ENCODE measurements at places on chromosomes 2 and 18.

DNA sequence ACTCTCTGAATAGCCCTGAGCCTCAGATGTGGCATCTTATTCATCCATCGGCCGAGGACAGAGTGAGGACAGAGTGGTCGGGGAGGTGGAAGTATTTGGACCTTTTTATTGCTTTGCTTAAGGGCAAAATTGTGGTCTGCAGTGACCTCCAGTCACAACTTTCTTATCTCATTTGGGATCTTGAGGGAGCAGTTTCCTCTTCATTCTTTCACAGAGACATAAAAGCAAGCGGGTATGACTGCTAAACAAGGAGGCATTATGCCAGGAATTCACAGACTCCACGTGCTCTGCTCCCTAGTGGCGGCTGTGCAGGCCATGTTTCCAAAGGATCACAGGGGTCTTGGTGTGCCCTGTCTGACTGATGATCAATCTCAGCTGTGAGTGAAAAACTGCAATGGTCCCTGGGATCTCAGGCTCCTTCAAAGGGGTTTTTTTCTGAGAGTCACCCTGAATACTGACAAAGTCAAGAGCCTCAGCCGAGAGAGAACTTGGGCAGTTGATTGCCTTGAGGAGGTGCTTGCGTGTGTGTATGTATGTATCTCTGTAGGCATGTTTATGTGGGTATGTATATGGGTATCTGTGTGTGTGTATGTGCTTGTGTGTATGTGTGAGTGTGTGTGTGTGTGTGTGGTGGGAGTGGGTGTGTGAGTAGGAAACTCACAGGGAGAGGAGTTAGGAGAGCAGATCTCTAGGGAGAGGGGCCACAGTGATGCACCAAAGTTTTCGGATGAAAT lies 47.7 kb downstream of the RAPGEF4 start:
- DNase-seq = no peak

DNA sequence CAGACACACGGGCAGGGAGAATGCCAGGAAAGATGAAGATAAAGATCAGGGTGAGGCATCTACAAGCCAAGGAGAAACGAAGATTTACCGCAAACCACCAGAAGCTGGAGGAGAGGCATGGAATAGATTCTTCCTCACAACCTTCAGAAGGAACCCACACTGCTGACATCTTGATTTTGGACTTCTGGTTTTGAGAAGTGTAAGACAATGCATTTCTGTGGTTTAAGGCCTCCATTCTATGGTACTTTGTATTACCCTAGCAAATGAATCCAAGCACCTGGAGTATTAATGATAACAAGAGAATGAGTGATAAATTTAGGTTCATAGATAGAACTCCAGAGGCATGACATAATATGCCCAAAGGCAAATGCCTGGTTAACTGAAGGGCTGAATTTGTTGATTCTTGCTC lies 11.8 kb upstream of the FN1 start:
- no peak for DNase-seq

DNA sequence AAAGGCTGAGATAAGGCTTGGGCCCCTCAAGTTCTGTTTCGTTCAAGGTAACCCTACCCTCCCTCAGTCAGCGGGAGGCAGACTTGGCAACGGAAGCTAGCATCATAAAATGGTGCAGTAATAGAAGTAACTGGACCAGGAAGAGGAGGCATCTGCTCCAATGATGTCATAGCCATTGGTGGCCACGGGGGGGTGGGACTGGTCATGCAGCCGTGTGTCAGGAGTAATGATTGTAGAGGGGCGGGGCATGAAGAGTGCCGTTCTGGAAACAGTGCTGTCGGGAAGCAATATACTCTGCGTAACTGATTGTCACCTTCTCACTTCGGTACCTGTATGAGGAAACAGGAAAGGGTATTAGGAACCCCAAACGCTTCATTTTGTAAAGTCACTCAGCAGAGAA lies 6.9 kb upstream of the POLR2D start:
- DNase-seq = peak; percentile 93

- no peak for DNase-seq
Measured at GRCh38 chr2:98810588-98810928, 79.6 kb upstream of the MGAT4A start.

DNA sequence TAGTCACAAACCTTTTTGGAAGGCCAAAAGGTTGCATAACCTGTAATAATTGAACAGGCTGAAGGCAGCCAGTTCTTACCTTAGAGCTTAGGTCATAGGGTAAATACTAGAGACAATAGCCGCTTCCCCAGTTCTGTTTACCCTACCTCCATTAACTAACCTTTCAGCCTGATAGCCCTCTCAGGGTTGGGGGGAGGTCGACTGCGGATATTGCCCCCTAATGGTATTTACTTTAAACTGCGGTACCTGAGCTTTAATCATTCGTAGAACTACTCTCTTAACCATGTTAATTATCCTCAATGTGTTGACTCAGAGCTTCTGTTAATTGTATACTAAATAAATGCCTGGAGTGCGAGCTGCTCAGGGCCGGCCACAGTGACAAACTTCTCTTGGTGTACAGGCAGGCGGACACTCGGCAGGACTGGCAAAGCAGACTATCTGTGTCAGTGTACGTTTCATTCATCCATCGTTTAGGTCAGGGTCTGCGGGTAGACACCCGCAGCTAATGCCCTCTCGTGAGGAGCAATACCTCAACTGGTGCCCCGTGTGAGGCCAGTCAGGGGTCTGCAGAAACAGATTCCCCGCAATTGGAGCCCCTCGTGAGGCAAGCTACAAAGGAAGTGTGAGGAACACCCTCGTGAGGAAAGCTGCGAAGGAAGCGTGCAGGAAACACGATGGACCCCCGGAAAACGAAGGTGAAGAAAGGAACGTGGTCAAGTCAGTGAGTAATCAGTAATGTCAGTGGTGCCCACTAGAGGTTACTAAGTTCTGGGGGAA lies 115.3 kb upstream of the SCN7A start:
- DNase-seq = no peak

GRCh38 chr2:130337735-130338325 lies 4.9 kb upstream of the IMP4 start:
- DNase-seq = peak; percentile 12

DNA sequence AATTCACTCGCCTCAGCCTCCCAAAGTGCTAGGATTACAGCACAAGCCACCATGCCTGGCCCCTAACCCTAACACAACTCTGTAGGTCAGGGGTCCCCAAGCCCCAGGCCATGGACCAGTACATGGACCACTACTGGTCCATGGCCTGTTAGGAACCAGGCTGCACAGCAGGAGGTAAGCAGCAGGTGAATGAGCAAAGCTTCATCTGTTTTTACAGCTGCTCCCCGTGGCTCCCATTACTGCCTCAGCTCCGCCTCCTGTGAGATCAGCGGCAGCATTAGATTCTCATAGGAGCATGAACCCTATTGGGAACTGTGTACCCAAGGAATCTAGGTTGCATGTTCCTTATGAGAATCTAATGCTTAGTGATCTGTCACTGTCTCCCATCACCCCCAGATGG lies 201.7 kb downstream of the NRP2 start:
- no peak for DNase-seq

DNA sequence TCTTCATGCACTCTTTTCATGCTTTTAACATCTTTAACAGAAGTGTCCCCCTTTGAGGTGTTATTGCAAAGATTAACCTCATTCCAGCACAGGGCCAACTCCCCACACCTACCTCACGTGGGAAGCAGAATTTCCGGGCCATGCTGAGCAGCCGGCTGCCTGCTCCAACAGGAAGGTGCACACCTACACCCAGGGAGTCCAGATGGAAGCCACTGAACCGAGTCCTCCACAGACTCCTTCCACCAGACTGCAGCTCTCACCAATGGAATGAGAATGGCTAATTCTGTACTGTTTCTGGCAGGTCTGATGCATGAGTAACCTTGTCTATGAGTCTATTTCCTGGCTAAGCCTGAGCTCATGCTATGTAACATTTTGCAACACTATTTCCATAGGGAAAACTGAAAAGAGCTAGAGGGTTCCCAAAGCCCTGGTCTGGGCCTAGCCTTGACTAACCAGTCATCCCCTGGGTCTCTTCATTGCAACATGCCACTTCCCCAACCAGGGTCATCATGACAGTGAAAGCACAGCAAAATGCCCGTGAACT lies 11.0 kb downstream of the ERFE start:
- no peak for DNase-seq

DNA sequence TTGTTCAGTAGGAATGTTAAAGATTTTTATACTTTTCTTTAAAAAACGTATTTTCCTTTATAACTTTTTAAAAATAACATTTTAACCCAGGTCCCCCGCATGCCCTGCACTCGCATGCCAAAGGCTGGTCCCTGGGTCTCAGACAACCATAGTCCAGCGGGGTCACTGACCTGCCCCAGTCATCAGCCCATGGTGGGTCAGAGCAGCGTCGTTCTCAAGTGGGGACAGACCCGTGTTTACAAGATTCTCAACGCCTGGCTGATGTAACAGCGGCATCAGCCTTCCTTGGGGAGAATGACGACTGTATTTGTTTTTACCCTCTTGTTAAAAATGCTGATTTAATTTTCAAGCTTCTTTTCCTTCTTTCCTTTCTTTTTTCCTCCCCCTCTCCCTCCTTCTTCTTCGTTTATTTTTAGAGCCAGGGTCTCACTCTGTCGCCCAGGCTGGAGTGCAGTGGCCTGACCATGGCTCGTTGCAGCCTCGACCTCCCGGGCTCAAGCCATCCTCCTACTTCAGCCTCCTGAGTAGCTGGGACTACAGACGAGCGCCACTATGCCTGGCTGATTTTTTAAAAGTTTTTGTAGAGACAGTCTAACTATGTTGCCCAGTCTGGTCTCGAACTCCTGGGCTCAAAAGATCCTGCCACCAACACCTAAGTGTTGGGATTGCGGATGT lies 1.0 kb upstream of the EFHD1 start:
- DNase-seq = no peak

- no peak for DNase-seq
Measured at GRCh38 chr2:169709331-169709730, 15.1 kb downstream of the PHOSPHO2 start.

DNA sequence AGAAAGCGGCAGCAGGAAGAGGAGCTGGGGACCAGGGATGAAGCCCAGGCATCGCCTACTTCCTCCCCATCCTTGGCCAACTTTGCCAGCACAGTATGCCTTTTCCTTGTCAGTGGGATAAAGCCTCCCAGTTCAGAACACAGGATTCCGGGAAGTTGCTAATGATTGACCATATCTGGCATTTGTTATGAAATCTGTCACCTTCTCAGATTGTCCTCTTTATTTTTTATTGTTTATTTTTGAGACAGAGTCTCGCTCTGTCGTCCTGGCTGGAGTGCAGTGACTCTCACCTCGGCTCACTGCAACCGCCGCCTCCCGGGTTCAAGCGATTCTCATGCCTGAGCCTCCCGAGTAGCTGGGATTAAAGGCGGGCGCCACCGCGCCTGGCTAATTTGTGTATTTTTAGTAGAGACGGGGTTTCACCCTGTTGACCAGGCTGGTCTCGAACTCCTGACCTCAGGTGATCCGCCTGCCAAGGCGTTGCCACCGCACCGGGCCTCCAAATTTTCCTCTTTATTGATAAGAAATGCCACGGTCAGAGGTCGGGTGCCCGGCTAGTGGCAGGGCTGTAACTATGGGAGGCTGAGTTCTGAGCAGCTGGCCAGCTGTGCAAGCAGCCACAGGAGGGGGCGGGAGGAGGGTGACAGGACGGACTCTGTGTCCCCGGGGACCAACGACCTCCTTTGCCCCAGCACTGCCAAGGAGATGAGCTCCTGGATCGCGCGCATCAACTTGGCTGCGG lies 24.4 kb downstream of the PSD4 start:
- DNase-seq = no peak

DNA sequence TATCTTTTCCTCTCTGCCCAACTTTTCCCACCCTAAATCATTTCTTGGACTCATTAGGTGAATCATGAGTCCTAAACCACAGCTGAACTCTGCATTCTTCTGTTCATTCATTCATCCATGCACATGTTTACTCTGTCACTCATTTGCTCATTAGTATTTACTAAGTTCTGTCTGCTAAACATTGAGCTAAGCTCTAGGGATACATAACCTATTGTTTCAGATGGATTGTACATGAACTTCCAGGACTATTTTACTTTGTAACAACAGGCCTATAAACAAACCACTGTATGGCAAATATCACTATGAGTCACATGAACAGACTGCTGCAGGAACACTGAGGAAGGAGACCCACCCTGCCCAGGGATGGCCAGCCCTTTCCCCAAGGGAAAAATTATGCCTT lies 14.6 kb upstream of the DYNC2LI1 start:
- no peak for DNase-seq

DNA sequence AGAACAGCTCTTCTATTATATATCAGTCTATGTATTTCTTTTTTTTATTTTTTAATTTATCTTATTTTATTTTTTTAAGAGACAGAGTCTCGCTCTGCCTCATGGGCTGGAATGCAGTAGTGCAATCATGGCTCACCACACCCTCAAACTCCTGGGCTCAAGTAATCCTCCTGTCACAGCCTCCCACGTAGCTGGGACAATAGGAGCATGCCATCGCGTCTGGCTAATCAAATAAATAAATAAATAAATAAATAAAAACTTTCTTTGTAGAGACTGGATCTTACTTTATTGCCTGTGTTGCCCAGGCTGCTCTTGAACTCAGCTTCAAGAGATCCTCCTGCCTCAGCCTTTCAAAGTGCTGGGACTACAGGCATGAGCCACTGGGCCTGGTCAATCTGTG lies 117.0 kb downstream of the RBMS1 start:
- DNase-seq = no peak

DNA sequence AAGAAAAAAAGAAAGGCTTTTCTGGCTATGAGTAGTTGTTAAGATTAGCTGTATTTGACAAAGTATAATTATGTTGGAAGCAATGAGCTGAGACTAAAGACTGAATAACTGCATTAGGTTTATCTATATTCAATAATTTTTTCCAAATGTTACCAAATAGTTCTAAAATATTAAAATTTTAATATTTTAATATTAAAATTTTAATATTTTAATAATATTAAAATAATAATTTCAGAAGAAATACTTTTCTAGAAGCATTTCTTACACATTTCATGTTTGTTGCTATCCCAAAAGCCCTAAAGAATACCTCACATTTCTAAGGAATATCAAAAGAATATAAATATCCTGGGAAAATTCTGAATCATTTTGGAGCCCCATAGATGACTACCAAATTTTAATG lies 74.7 kb downstream of the LRP2 start:
- no peak for DNase-seq

DNA sequence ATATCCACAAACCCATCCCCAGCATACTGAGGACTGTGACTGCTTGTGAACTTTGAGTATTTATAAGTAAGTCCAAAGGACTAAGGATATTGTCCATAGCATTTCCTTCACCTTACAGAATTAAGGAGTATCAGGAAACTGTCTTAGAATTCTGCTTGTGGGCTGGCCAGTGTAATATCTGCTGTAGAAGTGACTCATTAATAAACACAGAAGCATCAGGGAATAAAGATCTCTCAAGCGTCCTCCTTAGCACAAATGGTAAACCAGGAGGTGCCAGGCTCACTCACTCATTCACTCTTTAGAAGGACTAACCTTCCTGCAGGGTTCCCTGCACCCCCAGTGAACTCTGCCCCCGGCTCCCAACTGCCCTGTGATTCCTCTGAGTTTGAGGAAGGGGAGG lies 31.0 kb downstream of the CCDC68 start:
- no peak for DNase-seq

DNA sequence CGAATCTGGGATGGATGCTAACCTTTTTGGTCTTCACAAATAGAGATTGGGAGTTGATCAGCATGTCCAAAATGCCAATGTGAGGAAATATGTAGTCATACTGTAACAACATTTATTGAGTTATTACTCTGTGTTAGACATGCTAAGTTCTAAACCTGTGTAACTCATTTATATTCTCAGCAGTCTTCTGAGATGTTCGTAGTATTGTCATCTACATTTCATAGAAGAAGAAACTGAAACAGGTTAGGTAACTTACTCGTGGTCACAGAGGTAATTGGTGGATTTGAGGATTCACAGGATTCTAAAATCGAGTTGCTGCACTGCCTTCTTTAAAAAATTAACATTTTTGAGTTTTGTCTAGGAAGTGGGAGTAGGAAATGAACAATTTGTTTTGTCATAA lies 162.1 kb downstream of the UBE2E3 start:
- DNase-seq = no peak

- no peak for DNase-seq
Measured at GRCh38 chr18:2617401-2617998, 38.0 kb upstream of the SMCHD1 start.

Data from colonic mucosa (tissue), 4 donors.